ENCODE measurements at places on chromosomes 3 and 15.

- DNase-seq, result peak; percentile 51
Measured at GRCh38 chr3:118628704-118629341, 405.8 kb downstream of the IGSF11 start.

- no peak for DNase-seq
Measured at GRCh38 chr3:5690904-5691532, 503.5 kb downstream of the EDEM1 start.

GRCh38 chr3:125110876-125111480 lies 55.2 kb upstream of the HEG1 start:
- no peak for DNase-seq

- peak; percentile 10 for DNase-seq
Measured at GRCh38 chr3:122691195-122691594, 10.6 kb downstream of the PARP14 start.

GRCh38 chr3:156029208-156029607 lies 91.2 kb upstream of the KCNAB1 start:
- DNase-seq, result no peak

GRCh38 chr15:44490622-44491021 lies 46.3 kb upstream of the EIF3J start:
- DNase-seq, result no peak

DNA sequence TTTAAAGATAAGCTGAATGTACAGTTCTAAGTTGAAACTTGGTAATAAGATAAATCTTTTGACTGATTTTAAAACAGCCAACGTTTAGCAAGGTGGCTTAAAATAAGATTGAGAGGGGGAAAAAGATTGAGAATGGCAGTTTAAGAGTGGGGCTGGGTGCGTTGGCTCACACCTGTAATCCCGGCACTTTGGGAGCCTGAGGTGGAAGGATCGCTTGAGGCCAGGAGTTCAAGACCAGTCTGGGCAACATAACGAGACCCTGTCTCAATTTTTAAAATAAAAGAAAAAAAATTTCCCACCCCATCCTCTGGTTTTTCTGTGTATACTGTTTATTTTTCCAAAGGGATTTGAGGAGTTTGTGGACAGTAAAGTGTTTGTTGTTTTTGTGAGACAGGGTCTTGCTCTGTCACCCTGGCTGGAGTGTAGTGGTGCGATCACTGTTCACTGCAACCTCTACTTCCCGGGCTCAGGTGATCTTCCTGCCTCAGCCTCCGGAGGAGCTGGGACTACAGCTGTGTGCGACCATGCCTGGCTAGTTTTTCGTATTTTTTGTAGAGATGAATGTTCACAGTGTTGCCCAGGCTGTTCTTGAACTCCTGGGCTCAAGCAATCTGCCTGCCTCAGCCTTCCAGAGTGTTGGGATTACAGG lies 3.0 kb downstream of the MAPK6 start:
- no peak for DNase-seq

- DNase-seq, result no peak
Measured at GRCh38 chr15:23548071-23548470, 17.4 kb upstream of the MKRN3 start.

- no peak for DNase-seq
Measured at GRCh38 chr3:1693145-1693544, 405.5 kb upstream of the CNTN4 start.

GRCh38 chr15:76184650-76185035 lies 124.9 kb downstream of the TMEM266 start:
- DNase-seq, result no peak

- no peak for DNase-seq
Measured at GRCh38 chr3:196142202-196142956, 60.5 kb upstream of the TFRC start.

DNA sequence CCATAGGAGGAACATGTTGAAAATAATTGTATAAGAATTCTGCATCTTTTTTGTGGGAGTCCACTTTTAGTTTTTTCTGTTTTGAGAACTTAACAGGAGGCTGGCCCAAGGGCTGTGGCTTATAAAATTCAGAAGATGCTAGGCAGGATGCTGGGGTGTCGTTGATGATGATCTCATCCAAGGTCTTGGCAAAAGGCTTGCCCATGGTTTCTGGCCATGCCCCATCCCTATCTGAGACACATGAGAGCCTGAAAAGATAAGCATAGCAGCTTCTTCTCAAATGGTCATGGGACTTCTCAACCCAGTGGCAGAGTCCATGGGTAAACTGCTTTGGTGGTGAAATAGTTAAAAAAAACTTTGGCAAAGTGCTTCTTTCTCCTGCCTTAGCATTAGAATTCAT lies 35.2 kb downstream of the CMSS1 start:
- no peak for DNase-seq

GRCh38 chr15:59736181-59736580 lies 47.1 kb upstream of the BNIP2 start:
- no peak for DNase-seq

DNA sequence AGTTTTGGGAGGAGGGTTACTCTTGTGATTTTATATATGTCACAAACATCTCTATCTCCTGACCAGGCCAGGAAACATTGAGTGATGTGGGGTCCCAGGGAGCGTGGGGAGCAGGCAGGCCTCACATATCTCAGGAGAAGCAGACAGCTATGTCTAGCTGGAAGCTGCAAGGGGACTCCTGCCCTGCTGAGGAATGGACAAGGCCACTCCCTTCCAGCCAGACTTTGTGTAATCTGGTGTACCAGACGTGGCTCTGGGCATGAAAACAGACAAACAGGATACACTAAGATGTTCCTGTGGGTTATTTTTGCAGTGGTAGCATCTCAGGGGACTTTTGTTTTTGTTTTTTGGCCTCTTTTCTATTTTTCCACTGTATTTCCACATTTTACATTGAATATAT lies 23.2 kb downstream of the CYP8B1 start:
- DNase-seq, result no peak

DNA sequence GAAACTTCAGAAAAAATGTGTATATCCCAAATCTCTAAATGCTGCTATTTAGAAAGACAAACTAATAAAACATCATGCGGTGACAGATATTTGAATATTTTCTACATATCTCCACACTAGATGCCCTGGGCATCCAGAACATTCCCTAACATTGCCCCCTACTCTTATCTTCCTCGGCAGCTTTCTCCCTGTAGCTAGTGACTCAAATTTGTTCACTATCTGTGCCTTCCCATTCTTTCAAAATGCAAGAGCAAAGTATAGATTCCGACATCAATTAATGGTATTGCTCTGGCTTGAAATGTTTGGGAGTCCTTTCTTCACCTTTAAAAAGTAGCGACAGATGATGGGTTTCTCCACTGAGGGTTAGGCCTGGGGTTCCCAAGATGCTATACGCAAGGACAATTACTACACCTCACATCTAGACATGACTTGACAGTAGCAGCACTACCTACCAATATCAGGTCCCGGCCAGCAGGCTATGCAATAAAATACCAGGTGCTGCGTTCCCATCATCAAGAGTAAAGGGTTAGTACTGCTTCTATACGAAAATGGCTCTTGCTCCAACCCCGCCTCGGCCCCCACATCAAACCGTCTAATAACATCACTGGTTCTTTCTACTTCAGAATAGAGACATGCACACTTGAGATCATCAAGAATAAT lies 631 bp downstream of the UBR1 start:
- no peak for DNase-seq

DNA sequence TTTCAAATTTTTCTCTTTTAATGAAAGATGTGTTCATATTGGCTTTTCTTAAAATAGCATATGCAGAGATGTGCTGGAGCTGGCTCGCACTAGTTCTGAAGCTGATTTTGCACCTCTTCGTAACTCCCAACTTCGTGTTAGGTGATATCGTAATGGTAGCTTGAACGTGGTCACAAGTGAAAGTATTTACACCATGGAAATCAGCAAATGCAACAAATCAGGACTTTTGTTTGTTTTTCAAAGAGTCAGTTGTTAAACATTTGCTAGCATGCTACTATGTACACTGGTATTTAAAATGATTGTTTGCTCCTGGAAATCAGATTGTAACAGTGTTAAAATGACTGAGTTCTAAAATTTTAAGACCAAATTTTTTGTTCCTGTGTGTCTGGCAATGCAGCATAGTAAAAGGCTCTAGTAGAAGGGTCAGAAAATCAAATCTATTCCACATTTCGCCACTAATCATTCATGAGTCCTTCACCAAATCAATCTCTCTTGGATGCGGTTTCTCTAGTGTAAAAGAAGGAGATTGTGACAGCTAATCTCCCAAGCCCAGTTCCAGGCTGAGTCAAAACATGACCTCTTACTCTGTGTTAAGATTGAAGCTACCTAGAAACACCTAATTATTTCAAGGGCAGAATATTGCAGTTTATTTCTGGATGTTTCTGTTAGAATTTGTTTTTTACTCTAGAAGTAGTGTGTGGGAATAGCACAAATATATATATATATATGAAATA lies 34.3 kb upstream of the CMC1 start:
- DNase-seq, result no peak

DNA sequence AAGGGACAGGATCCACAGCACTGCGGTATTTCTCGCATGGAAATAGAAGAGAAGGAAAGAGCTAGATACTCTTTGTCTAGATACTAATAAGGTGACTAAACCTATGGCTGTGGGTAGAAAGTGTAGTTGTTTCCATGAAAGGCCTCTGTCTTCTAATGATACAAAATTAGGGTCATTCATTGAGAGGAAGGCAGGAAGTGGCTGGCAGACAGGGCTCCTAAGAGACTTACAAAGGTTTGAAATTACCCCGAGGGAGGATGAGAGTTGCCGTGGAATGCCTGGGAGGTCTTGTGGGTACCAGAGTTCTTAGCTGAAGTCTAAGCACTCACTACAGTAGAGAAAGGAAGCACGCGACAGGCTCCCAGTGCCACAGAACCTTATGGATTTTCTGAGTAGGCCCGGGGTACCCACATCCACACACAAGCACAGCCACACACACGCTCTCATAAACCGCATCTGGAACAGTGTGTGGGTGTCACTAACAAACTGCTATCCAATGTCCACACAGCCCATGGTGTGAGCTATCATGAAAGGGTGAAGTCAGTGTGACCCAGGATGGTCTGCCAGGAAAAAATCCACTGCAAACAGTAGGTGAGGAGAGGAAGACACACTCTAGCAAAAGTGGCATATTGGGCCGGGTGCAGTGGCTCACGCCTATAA lies 221.4 kb downstream of the FAM43A start:
- DNase-seq, result no peak

DNA sequence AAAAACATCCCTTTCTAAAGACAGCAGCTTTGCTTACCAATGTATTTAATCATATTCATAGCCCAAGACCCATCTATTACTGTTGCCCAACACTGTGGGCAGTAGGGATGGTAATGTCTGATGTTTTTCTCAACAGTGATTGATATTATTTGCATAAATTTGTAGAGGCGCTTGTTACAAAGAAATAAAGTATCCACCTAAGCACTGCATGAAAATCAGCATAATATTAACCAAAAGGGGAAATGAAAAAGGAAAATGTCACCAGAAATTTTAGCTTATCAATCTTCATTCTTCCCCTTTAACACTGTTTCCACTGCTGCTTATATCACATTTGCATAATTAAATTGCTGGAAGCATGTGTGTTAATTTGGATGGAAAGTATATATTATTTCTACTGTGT lies 140.5 kb downstream of the CTNNB1 start:
- DNase-seq, result no peak

DNA sequence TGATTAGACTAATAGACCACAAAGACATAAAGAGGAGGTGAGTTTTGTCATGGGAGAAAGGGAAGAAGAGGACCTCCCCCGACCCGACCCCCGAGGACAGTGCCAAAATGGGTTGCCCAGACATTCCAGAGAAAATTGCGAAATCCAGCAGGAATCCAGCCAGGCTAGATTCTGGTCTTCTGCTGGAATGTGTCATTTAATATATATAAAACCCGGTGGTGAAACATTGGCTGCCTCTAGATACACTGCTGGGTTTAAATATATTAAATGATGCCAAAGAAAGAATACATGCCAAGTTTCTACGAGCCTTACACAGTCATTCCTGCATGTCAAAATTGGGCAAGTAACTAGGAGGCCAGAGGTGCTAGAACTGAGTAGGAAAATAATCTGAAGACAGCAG lies 45.3 kb upstream of the SPESP1 start:
- no peak for DNase-seq

- DNase-seq, result no peak
Measured at GRCh38 chr3:146781059-146781458, 175.9 kb upstream of the PLSCR5 start.

DNA sequence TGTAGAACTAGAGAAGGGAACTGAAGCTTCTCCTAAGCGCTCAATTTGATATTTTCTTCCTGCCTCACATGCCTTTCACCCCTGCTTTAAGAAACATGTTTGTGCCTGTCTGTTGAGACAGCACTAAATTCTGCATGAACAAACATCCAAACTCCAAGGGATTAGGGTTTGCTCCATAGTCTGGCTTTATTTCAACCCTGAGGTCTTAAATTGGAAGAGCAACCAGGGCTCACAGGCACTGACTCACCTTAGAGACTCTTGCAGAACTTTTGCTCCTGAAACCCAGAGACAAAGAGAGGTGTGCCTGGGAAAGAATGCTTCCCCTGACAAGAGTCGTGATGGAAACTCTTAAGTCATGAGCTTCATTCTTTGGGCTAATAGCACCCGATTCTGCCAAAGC lies 393.9 kb upstream of the MCTP2 start:
- no peak for DNase-seq

DNA sequence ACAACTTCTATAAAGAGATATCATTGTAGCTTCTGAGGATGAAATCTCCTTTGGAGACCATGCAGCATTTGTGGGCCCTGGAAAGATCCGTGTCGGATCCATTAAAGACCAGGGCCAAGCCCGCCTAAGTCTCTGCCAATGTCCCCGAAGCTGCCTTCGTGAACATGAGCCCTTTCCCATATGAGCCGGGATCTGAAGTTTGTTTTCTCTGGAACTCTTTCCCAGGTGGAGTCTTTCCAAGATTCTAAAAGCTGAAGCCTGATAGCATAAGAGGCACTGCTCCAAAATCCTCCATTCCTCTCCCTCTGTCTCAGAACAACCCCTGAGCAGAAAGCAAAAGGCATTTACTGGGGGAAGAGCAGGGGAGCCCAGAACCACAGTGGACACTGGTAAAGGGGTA lies 274.6 kb downstream of the NTRK3 start:
- DNase-seq, result no peak

- DNase-seq, result no peak
Measured at GRCh38 chr15:80106051-80106450, 46.6 kb downstream of the ZFAND6 start.

DNA sequence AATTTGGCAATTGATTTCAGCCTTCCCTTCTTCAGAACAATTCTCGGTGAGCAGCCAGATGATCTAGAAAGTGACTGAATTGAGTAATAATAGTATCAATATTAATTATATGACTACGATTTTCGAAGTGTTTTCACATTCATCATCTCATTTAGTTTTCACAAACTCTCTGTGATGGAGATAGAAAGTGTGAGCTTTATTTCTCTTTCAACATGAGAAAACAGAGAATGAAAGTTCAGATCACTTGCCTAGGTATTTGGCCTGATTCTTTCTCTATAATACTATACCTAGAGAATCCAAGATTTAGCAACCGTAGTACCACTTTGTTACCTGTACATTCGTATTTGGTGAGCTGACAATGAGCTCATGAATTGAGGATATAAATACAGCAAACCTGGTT lies 739.2 kb upstream of the NR2F2 start:
- no peak for DNase-seq

DNA sequence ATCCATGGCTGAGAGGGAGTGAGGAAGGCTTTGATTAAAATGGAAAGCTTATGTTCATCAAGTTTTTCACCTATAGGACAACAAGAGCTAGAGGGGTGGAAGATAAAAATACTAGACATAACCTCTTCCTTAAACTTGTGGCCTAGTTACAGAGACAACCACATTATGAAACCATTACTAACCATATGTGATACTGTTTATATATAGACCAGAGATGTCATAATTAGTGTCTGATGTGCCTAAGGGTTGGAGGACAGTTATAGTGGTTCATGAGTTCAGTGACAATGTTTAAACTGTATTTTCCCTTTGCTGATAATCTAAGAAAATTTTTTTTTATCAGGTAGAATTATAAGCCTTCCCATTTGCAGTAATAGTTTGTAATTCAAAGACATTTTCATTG lies 23.7 kb downstream of the PHLDB2 start:
- no peak for DNase-seq
